ENCODE measurements at places on chromosomes 2 and 18.

GRCh38 chr2:62800618-62801017, 95.1 kb downstream of the EHBP1 start:
- DNase-seq, result no peak

DNA sequence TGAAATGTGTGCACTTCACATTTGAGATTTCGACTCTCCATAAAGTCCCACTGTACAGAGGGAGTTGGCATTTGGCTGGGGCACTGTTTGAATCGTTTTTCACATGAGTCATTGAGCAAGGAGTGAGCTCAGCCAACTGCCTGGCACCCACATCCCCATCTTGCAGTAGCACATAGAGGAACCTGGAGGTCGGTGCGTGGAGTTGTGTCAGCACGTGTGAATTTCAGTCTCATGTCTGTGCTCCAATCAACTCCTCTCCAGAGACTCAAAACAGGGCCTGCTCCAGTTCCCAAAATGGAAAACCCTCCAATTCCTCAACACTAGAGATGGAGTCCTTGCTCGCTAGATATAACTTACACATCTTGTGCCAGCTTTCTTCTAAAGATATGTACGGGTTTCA, 126.8 kb upstream of the CAPN13 start:
- no peak for DNase-seq

GRCh38 chr18:63317982-63318888, 1.3 kb downstream of the BCL2 start:
- peak; percentile 57 for DNase-seq

GRCh38 chr18:6921571-6921970, 192.1 kb downstream of the ARHGAP28 start:
- no peak for DNase-seq

DNA sequence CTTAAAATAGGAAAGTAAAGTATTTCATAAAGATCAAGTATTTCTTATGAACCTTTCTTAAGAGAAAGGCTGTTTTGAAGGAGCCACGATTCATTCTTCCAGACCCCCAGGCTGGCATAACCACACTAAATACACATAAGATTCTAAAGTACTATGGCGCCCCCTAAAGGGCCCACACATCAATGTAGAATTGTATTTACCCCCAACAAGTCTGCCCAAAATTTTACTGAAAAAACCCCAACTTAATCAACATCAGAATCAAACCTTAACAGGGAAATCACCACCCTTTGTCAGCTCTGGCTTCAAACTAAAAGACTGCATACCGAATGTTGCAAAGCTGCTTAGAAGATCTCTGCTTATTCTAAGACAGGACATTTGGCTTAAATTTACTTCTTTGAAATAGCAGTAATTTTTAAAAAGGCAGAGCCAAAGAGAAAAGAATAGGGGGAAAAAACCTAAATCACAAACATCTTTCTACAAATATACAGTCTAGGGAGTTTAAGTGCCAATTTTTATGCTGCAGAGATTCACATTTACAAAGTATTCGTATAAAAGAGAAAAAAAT, 20.4 kb upstream of the BCL2 start:
- DNase-seq, result no peak

- no peak for DNase-seq
These were observed 107.9 kb downstream of the CABLES1 start for GRCh38 chr18:23243178-23243577.

DNA sequence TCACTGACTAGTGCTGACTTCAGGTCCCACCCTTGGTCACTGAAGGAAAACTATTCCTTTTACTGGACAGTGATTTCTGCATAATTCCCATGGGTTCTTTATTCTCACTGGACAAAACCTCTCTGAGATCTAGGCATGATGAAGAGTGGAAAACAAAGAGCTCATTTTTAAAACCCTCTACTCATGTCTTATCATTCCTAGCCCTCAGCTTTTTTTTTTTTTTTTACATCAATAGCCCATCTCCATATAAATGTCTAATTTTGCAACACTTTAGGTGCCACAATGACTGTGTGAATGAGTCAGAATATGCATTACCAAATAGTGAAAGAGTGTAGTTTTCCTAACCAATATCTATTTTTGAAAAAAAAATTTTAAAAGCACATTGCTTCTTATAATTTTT, 74.8 kb downstream of the TCF4 start:
- no peak for DNase-seq

- no peak for DNase-seq
These were observed 119.7 kb downstream of the PDCL3 start for GRCh38 chr2:100682536-100682935.

DNA sequence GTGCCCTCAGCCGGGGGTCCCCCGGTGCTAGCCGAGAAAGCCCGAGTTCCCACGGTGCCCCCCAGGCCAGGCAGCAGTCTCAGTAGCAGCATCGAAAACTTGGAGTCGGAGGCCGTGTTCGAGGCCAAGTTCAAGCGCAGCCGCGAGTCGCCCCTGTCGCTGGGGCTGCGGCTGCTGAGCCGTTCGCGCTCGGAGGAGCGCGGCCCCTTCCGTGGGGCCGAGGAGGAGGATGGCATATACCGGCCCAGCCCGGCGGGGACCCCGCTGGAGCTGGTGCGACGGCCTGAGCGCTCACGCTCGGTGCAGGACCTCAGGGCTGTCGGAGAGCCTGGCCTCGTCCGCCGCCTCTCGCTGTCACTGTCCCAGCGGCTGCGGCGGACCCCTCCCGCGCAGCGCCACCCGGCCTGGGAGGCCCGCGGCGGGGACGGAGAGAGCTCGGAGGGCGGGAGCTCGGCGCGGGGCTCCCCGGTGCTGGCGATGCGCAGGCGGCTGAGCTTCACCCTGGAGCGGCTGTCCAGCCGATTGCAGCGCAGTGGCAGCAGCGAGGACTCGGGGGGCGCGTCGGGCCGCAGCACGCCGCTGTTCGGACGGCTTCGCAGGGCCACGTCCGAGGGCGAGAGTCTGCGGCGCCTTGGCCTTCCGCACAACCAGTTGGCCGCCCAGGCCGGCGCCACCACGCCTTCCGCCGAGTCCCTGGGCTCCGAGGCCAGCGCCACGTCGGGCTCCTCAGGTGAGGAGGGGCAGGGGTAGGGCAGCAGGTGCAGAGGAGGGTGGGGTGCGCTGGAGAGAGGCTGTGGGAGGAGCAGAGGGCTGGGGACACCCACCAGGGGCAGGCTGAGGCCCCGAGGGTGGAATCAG, 14.1 kb upstream of the GMPPA start:
- no peak for DNase-seq

DNA sequence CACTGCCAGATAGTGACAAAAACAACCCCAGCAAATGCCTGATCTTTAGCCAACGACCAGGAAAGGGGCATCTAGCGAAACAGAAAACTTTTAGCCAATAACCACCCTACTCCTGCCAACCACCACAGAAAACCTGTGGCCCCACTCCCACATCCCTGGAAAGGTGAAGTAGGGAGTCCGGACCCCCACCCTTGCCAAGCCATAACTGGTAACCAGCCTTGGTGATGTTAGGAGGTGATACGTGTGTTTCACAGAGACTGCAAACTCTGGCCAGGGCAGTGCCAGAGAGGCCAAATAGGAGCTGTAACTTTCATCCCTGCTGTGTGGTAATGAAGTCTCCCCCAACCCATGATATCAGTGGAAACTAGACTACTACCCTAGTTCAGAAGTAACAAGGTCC, 27.6 kb downstream of the SCTR start:
- no peak for DNase-seq

- no peak for DNase-seq
These were observed 9.6 kb downstream of the GDF7 start for GRCh38 chr2:20676353-20677215.
